OCI-LY7 (cell line): ENCODE measurements at places on chromosomes 12 and 14.

- DNase-seq: no peak
Observed at GRCh38 chr14:95413289-95414215, 93.8 kb upstream of the CLMN start.

- DNase-seq: no peak
Observed at GRCh38 chr12:3296409-3296701, 194.6 kb upstream of the PRMT8 start.

- DNase-seq: no peak
Observed at GRCh38 chr12:96112733-96113132, 77.3 kb upstream of the LTA4H start.

DNA sequence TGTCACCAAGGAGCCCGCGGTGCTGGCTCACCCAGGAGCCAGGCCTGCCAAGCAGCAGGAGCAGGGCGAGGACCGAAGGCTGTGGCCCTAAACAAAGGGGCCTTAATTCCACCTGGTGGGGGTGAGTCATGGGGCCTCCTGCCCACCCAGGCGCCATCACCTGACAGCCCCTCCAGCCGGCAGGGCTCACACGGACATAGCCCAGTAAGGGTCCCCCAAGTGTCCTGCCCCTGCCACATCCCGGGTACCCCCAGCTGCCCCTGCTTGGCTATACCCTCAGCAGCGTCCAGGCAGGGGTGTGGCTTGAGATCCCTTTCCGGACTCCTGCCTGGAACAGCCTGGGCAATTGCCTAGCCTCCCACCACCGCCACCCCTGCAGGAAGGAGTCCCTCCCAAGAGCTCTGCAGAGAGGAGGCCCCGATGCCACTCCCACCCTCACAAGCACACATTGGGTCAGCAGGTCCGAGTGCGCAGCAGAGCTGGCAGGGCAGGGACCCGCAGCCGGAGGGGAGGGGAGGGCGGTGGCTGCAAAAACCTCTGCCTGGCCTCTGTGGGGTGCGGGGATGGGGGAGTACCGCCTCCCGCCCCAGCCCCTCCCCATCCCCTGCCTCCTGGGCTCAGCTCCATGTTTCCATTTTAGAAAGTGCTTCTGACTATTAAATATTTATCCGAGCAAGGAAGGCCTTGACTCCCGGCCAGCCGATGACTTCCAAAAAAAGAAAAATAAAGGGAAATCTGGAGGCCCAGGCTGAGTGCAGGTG is 4.6 kb downstream of the AHNAK2 start:
- DNase-seq: no peak

DNA sequence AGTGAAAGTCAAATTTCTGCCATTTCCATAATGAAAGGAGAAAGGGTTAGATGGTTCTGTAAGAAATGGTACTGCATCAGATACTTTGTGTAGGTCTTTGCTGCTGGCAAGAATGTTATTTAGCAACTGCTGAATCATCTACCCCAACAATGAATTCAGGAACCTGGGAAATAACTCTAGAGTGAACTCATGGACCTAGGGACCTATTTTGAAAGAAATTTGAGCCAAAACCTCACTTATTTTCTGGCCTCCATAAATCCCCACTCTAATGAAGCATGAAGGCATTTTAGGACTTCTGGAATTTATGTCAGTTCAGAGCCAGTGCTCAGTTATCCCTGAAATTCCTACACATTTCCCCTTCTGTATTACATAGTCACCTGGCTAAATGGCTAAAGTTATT is 50.9 kb upstream of the CPNE8 start:
- no peak for DNase-seq

- peak; percentile 74 for DNase-seq
Observed at GRCh38 chr12:47651368-47652254, 54.2 kb downstream of the RPAP3 start.
